MV-4-11 (cell line): ENCODE measurements at places on chromosomes 5 and 9.
A peak's percentile ranks its signal among the peaks of the same experiment; 100 is the strongest.

DNA sequence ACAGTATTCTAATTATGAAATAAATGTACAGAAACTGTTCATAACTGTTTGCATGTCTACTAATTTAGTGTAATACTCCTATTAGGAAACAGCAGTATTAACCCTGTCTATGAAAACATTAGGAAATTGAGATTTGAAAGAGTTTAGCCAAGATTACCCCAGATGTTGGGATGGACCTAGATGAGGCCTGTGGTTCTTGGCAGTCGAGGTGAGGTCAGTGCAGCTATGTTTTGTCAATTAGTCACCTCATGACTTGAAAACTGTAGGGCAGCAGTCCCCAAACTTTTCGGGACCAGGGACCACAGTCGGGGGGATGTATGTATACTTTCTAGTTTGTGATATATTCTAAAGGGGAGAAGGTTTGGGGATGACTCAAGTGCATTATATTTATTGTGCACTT, 4.7 kb downstream of the LNPEP start:
- no peak for DNase-seq

DNA sequence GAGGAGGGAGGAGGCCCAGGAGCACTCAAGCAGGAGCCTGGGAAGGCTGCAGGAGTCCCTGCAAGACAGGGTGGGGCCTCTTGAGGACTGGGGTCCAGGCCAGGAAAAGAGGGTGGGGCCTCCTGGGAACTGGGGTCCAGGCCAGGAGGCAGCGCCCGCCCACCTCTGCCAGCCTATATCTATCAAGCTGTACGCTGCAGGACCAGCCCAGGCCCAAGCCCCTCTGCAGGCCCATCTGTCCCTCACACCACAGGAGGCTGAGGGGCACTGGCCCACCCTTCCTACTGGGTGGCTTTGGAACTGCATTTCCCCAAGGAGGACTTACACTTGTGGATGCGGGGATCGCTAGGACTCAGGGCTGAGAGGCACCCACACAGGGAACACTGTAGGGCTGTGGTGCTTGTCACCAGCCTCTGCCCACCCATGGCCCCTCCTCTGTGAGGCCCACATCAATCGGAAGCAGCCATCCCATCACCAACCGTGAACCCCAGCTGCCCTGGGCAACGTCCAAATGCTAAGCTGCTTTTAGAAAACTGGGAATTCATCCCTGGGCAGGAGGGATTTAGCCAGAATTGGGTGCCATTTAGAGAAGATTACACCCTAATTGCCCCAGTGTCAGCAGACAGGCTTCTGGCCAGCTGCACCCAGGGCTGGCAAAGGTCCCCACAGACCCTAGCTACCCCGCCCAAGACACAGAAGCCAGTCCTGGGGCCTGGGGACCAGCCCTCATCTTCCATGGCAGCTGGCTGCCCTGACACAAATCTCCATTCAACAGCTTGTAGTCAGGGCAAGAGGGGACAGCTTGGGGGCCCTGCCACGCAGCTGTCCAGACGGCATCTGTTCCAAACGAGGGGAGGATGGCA, 15.3 kb downstream of the BICD2 start:
- DNase-seq: no peak

DNA sequence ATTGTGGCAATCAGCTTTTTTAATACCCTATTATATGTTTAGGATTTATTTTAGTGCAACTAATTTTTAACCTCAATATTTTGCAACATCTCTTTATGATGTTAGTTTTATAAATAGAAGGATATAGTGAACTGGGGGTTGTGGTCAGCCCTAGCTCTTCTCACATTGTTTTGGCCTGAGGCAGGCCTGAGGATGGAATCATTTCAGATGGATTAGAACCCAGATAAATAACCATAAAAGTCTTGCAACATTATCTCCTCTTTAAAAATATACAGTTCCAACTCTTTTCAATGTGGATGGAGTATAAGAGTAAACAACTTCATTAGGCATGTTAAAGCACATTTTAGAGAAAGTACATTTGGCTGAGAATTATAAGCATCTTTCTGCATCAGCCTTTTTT, 522.7 kb downstream of the NR2F1-AS1 start:
- DNase-seq: peak; percentile 1

DNA sequence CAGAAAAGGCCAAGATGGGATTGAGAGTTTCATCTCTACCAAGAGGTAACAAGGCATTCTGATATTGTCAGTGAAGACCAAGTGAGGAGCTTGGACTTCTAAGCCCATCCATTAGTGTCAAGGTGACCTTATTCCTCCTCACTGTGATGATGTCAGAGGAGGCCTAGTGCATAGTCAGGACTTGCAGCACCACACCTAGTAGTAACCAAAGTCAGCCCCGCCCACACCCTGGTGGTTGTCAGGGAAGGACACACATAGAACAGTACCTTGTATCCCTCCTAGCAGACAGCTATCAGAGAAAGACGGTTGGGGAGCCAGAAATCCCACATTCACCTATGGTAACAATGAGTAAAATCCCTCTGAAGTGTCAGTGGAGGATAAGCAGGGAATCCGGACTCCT, 111.7 kb downstream of the AP3B1 start:
- no peak for DNase-seq

- no peak for DNase-seq
These were observed 41.2 kb downstream of the NIM1K start for GRCh38 chr5:43232943-43233833.

DNA sequence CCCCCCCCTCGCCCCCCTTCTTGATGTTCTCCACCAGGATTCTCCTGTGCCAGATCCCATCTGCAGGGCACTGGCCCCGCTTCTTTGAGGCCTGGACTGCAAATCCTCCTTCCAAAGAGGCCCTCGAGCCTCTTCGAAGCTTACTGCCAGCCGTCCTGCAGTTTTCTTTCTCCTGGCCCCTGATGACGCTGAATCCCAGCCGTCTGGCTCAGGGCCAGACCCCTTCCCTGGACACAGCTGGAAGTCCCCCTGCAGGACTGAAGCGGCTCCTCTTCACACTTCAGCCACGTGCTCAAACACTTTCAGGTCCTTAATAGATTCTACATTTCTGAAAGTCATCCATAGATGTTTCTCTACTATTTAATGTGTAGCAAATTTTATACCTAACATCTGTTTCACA, 121.5 kb downstream of the EHMT1 start:
- DNase-seq: no peak
